ENCODE measurements at places on chromosomes 1 and 21. TPM values are rescaled to one million over a fixed set of nuclear protein-coding genes. Genes with fewer than 3 reads are reported as not detected.

The MYCL gene
- 1.4 TPM for total RNA-seq

The CAPN8 gene
- total RNA-seq, result 1.6 TPM

The VSIG8 gene
- total RNA-seq, result not detected

The BMP8B gene
- 5.4 TPM for total RNA-seq

The LMX1A gene
- not detected for total RNA-seq

The MMP23B gene
- total RNA-seq, result 1.2 TPM

The C4BPA gene
- 0.52 TPM for total RNA-seq

The RAD54L gene
- total RNA-seq, result 8.2 TPM

The SLC1A7 gene
- not detected for total RNA-seq

The CLCNKB gene
- not detected for total RNA-seq

The DUSP23 gene
- total RNA-seq, result 77.7 TPM

The REN gene
- not detected for total RNA-seq

The RIMS3 gene
- total RNA-seq, result 1.1 TPM

The OR2L13 gene
- total RNA-seq, result not detected

The DNAH14 gene
- total RNA-seq, result 13.3 TPM

The SH3GLB1 gene
- 36.5 TPM for total RNA-seq

The GPX7 gene
- not detected for total RNA-seq

The MSH4 gene
- total RNA-seq, result not detected

The FAM78B gene
- total RNA-seq, result 0.29 TPM

The GRHL3 gene
- total RNA-seq, result 0.77 TPM

The CFAP45 gene
- 0.94 TPM for total RNA-seq

The XPR1 gene
- 29.8 TPM for total RNA-seq

The OR2M5 gene
- total RNA-seq, result not detected

The PLD5 gene
- 1.6 TPM for total RNA-seq

The GCSAML gene
- total RNA-seq, result not detected

The CRYBG2 gene
- total RNA-seq, result 1.3 TPM

The FAM72A gene
- 8.7 TPM for total RNA-seq

The PPIAL4G gene
- not detected for total RNA-seq

The SLC26A9 gene
- 0.14 TPM for total RNA-seq

The AURKAIP1 gene
- 166 TPM for total RNA-seq

The OR2T33 gene
- total RNA-seq, result not detected

The CYP4Z1 gene
- not detected for total RNA-seq

The PALMD gene
- total RNA-seq, result 0.37 TPM
